Stimulated activated CD4-positive, alpha-beta T cell treated with anti-CD3 and anti-CD28 coated beads, TNF-alpha, amount 100 ng/mL, for 4 hours (primary cell): ENCODE measurements at places on chromosomes 5 and 9.

- DNase-seq: no peak
Measured at GRCh38 chr5:2133936-2134335, 251.2 kb upstream of the IRX4 start.

GRCh38 chr5:135151256-135151655 is 117.2 kb upstream of the PITX1 start:
- no peak for DNase-seq

- no peak for DNase-seq
Measured at GRCh38 chr5:31273161-31273560, 79.7 kb downstream of the CDH6 start.

DNA sequence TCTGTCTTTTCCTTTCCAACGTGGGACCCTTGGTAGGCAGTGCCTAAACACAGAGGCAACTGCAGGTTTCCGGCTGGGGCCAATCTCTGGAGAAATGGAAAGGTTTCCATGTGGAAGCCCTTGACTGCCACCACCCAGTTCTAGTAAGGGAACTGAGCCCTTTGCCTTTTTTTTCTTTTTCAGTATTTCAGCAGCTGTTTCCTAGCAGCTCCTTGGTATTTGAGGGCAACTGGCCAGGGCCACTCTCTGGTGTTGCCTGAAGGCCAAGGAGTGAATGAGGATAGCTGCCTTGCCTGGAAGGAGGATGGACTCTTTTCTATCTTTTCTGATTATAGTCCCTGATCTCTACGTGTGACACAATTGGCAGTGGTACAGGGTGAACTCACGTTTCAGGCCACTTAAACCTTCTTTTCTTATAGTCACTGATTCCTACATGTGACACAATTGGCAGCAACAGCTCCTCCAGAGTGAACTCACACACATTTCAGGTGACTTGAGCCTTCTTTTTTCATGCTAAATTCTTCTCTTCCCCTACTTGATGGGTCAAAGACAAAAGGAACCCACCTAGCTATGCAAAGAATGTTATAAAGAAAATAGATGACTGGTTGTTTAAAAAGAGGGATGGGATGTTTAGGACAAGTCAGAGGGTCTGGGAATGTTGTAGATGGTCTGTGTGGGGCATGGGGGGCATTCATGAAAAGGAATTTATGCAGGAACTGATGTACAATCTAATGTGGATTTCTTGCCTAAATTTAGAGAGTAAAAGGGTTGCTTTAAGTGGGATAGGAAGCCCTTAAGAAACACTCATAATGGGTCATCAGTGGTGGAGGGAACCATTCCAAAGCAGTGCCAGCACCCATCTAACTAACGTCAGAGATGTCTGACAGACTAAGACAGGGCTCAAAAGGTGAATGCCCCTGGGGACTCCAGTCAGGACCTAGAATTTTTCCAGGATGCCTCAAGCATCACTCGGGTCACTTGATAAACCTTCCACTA is 190.1 kb downstream of the TMEM232 start:
- no peak for DNase-seq

GRCh38 chr9:101904845-101905244 is 166.4 kb upstream of the GRIN3A start:
- DNase-seq: no peak

DNA sequence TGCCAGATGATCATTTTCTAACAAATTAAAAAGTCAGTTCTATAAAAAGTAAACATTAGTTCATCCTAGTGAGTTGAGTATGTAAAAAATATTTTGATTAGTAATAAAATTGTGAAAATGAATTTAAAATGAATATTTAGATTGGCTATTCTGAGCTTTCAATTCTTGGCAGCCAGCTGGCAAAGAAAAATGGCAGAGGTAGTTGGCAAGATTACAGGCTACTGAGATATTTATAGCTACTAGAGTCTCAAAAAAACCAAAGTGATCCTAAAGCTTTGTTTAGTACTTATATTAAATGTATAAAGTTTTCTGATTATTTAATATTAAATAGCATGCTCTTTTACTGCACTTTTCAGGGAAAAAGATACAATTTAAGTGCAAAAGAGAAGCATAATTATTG is 25.0 kb downstream of the SGTB start:
- no peak for DNase-seq

- DNase-seq: no peak
Measured at GRCh38 chr5:147445917-147446316, 64.0 kb downstream of the DPYSL3 start.

DNA sequence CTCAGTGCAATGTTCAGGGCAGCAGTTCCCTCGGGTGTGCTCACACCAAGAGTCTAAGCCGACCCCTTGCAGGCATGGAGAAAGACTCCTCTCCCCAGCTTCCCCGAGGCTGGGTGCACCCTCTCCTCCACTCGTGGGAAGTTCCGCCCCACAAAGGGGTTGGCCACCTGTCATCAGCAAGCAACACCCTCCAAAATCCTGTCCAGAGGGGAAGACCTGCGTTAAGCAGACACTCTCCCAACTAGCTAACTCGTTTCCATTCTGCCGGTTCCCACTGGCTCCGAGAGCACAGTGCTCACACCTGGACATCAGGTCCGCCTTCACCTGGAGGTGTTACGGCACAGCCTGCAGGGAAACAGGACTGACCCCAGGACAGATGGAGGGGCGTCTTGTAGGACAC is 117.9 kb upstream of the IRX4 start:
- no peak for DNase-seq

GRCh38 chr5:176366232-176366894 is 1.1 kb downstream of the ARL10 start:
- no peak for DNase-seq
